ENCODE measurements at places on chromosomes 5 and 9.

DNA sequence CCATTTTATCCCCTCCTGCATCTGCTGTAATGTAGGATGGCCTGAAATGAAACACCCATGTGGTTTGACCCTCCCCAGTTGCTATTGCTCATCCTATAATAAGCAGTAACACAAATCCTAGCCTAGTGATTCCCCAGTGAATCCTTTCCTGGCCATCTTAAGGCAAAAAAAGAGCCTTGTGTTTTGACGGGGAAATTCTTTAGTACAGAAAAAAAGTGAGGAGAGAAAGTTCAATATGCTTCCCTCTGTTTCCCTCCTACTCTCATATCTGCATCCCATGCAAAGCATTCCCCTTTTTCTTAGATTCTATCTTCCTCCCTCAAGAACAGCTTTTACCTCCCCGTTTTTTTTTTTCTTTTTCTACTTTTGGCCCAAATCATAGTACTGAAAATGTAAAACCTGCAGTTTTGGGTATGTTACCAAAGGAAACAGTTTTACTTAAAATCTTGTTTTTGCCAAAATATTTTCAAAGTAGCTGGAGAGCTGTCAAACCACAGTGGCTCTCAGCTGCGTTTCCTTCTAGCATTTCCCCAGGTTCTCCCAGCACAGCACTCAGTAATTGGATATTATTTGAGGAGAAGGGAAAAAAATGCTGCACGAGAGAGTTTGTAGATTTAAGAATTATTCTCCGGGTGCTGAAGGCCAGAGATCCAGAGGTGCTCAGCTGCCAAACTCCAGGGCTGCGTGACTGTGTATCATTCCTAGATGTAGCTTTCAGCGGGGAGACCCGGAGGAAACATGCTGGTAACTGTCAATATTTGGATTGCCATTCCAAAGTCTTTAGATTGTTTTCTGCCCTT is 321.4 kb downstream of the NPR3 start:
- DNase-seq: peak; percentile 61

DNA sequence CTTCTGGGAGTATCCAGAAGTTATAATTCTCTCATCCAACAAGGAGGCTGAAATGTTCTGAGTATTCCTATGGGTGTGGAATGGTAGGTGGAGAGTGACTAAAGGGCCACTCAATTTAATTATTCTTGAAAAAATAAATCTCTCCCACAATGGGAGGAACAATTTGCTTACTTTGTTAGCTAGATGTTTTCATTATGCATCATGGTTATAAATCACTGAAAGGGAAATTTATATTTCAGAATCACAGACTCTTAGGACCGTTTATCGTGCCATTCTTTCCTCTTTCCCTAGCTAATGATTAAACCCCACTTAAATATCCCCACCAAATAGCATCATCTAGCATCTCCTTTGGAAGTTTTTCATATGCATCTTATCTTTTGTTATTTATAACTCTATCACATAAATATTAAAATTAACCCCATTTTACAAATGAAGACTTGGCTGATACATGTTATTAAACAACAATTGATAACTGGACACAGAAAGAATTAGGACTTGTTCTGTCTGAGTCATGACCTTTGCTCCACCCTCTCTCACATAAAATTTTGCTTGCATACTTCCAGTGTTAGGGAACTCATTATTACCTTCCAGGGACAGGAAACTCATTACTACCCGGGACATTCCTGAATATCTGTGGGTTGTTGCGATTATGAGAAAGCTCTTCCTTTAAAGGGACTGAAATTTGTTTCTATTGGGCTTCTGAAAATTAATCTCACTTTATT is 94.9 kb upstream of the NMUR2 start:
- DNase-seq: no peak

DNA sequence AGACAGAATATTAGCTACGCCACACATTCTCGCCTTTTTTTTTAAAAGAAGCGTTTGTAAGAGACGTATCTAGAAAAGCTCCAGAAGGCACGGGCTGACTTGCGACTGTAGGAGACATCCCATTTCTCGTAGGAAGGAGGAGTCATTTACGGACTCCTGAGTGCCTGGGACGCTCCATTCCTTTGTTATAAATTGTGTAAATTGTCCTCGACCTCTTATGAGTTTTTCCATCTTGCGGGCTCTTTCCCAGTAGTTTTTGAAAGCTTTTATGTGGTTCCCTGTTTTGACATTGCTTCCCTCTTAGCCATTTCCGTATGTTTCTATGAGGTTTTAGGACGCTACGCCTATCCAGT is 1.0 kb downstream of the RABL6 start:
- peak; percentile 57 for DNase-seq

DNA sequence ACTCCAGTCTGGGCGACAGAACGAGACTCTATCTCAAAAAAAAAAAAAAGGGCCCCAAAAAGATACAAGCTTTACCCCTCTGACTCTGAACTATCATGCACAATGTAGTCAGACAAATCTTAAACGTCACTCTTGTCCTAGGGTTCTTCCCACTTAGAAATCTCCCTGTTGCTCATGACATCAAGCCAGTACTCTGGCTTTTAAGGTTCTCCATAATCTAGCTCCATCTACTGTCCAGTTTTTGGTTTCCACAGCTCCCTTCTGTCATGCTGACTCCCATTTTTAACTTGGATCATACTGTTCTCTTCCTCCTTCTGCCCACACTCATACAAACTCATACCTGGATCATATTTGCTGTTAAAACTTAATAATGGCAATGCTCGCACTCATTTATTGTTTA is 156.7 kb upstream of the TLX3 start:
- DNase-seq: peak; percentile 37

- DNase-seq: no peak
Measured at GRCh38 chr5:6910950-6911349, 197.7 kb downstream of the TENT4A start.

- no peak for DNase-seq
Measured at GRCh38 chr9:68577774-68578591, 37.3 kb upstream of the TMEM252 start.

GRCh38 chr5:57179262-57180200 is 5.7 kb downstream of the GPBP1 start:
- DNase-seq: no peak

GRCh38 chr5:151164687-151165392 is 7.3 kb upstream of the ANXA6 start:
- DNase-seq: peak; percentile 90

DNA sequence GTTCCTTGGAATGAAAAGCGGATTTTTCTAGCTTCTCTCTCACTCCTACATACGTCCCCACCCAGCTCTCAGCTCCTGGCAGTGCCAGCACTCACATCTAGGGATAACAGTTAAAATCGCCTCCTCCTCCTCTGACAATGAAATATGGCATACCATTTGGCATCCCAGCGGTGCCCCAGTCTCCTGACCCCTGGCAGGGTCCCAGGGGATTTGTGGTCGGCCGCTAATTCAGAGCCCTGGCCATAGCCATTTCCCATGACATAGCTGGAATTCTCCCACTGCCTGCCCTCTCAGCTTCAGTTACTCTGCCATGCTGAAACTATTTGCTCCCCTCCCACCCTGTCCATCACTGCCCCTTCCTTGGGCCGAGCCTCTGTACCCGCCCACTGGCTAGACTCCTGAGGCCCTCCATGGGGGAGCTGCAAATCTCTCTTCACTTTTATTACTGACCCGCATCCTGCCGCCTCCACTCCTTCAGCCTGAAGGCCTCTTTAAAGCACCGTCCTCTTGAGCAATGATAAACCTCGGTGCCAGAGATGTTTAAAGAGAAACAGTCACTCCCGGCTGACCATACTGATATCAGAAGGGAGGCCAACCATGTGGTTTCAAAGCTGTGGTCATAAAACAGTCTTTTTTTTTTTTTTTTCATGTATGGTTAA is 139.8 kb downstream of the SLIT3 start:
- peak; percentile 98 for DNase-seq

GRCh38 chr5:143037071-143037470 is 266.9 kb downstream of the ARHGAP26 start:
- DNase-seq: no peak

- DNase-seq: no peak
Measured at GRCh38 chr9:34898846-34899245, 59.2 kb upstream of the PHF24 start.

GRCh38 chr5:66209350-66209749 is 65.2 kb downstream of the SREK1 start:
- DNase-seq: peak; percentile 13

GRCh38 chr5:14783691-14784090 is 87.9 kb downstream of the ANKH start:
- DNase-seq: no peak

DNA sequence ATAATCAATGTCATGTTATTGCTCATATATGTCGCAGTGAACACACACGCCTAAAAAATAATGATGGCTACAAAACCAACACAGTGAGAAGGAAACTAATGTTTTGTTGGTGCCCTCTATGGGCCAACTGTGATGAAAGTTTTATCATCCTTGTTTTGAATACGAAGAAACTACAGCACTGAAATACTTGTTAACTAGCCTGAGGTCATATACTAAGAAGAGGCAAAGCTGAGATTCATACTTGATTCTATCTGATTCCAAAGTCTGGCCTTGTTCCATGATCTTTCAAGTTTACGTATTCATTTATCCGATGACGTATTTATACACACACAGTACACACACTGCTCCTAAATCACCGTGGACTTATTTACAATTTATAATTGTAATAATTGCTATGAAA is 16.1 kb upstream of the DRD1 start:
- peak; percentile 51 for DNase-seq

DNA sequence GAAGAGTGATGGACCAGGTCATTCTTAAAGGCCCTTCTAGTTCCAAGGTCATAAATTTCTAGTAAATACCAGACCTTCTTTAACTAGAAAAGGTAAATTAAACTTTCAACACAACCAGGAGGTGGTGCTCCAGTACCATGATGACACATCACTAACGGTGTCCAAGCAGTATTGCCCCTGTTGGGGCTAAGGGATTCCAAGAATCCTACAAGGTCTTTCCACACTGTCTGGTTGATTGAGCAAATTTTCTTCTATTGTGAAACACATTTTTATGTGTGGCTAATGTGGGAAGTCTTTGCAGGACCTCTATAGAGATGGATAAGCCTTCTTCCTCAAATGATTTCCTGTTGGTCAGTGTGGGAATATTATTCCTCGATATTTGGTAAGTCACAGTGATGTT is 459.6 kb upstream of the PAPPA start:
- DNase-seq: peak; percentile 96

DNA sequence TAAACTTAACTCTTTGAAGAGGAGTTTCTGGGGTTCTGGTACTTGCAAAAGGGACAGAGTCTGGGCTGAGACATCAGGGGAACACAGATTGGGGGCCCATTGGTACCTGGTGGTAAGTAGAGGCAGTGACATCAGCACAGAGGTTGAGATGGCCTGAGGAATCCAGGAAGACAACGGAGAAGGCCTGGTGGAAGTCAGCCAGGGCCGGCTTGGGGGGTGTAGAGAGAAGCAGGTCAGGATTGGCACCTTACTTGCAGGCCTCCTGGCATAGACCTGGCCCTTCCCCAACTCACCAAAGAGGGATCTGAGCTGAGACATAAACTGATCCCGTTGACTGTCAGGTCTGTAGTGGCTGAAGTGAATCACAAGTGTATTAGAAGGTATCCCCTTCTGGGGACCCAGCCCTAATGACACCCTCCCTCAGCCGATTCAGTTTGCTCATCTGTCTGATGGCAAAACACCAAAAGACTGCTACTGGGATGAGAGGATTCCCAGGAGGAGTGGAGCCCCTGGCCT is 5.5 kb downstream of the NOL6 start:
- DNase-seq: no peak

GRCh38 chr5:16909464-16909863 is 26.6 kb downstream of the MYO10 start:
- DNase-seq: no peak

- no peak for DNase-seq
Measured at GRCh38 chr5:157109744-157110143, 900 bp upstream of the HAVCR2 start.

GRCh38 chr5:15783734-15784133 is 283.8 kb downstream of the FBXL7 start:
- no peak for DNase-seq

DNA sequence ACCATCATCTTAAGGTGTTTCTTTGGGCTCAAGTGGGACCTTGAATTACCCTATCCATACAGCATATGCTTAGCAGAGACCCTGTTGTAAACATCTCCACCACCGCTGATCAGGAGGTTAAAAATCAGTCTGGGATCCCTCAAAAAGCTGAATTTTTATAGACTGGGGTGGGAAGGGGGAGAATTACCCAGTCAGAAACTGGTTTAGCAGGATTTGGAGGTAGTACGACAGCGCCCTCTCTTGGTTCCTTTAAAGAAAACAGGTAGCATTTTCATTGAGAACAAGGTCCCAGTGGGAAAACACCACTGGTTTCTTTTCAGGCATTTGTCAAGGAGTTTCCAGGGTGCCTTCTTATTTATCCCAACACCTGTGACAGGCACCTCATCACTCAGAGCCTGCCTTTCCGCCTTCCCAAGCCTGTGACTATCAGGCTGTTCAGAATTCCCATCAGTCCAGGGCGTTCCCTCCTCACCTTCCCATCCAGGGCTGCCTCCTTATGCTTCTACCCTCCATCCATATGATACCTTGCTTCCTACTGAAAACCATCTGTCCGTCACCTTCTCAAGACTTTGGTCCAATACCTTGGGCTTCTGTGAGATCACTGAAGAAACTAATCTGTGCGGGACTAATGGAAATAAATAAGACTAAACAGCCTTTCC is 203.8 kb upstream of the RAI14 start:
- peak; percentile 41 for DNase-seq

- DNase-seq: no peak
Measured at GRCh38 chr5:94086194-94086593, 344.8 kb upstream of the POU5F2 start.

DNA sequence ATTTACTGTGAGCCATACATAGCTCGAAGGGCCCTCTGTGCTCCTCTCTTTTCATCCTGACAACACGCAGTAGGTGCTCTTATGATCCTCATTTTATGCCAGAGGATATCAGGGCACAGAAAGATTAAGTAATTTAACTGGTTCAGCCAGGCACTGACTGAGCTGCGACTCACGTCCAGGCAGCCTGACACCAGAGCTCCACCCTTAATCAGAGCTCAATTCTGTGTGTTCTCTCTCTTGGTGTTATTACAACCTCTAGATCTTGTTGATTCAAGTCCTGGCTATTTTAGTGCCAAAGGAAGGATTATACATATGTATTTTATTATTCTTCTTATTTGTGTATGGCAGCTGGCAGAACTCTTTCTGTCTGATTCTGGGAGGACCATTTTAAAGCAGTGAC is 59.7 kb downstream of the OSMR start:
- peak; percentile 34 for DNase-seq

GRCh38 chr9:97857606-97858392 is 4.8 kb downstream of the FOXE1 start:
- DNase-seq: no peak

DNA sequence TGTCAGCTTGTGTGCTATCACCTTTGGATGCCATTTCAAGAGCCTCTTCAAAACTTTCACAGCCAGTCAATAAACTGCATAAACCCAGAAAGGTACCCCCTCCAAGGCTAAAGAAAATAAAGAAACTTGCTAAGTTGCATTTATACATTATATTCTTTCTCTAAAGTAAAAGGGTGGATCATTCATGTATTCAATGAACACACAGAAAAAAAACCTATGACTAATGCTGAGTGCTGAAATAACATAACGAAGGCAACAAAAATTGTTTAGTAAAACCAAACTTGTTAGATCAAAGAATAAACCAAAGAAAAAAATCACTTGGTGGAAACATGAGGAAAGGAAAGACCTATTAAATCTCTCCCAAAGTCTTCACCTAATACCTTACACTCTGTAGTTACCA is 15.2 kb downstream of the PANK3 start:
- DNase-seq: no peak

- DNase-seq: no peak
Measured at GRCh38 chr9:93010056-93010455, 48.4 kb upstream of the SUSD3 start.
